Activated CD4-positive, alpha-beta memory T cell treated with anti-CD3 and anti-CD28 coated beads, Interleukin-2, amount 10 ng/mL, durations not matched to agents 7 days and 5 days (primary cell): ENCODE measurements at places on chromosomes 11 and 22. TPM values are rescaled to one million over a fixed set of nuclear protein-coding genes. Genes with fewer than 3 reads are reported as not detected.

The SULT4A1 gene
- not detected for total RNA-seq

The KCNQ1OT1 gene
- total RNA-seq: 0.28 TPM

The CD3E gene
- total RNA-seq: 639 TPM

The C22orf15 gene
- 1.1 TPM for total RNA-seq

The SAA4 gene
- total RNA-seq: not detected

The DNAJB13 gene
- total RNA-seq: not detected

The ART1 gene
- not detected for total RNA-seq

The CCDC89 gene
- 1.1 TPM for total RNA-seq

The NAALADL1 gene
- total RNA-seq: 16.8 TPM

The RIMBP3B gene
- 0.55 TPM for total RNA-seq

The SUSD2 gene
- total RNA-seq: 0.63 TPM
